ENCODE measurements at places on chromosomes 12 and 14. TPM values are rescaled to one million over a fixed set of nuclear protein-coding genes. Genes with fewer than 3 reads are reported as not detected.

GRCh38 chr12:132424811-132425210, 65.1 kb upstream of the FBRSL1 start:
- no peak for DNase-seq

DNA sequence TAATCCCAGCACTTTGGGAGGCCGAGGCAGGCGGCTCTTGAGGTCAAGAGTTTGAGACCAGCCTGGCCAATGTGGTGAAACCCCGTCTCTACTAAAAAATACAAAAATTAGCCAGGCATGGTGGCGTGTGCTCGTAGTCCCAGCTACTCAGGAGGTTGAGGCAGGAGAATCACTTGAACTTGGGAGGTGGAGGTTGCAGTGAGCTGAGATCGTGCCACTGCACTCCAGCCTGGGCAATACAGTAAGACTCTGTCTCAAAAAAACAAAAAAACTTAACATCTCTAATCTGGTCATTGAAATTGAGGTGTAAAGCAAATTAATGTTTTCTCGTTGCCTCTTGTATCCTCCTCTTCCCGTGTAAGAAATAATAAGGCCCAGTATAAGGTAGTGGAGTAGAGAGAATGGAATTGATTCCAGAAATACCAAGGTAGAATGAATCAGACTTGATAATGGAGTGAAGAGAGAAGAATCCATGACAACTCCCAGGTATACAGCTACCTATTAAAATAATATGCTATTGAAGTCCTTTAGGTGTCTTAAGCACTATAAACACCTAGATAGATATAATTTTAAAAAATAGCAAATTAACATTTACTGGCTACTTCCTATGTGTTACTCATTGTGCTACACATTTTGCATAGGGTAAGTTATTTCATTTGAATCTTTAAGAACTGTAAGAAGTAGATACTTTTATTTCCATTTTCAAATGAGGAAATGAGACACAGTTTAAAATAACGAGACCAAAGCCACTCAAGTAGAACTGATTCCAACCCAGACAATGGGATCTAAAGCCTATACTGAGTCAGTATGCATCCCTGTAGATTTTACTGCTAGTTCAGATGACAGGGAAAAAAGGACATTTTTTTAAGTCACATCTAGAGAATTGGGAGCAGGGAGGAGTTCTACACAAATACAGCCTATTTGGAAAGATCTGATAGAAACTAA, 23.2 kb downstream of the RAP1B start:
- no peak for DNase-seq

The FAIM2 gene
- 22.3 TPM for total RNA-seq

The GPRC5D gene
- total RNA-seq, result not detected

GRCh38 chr12:10361622-10362021, 28.2 kb downstream of the KLRK1 start:
- DNase-seq, result no peak

GRCh38 chr12:5310151-5310550, 121.8 kb upstream of the NTF3 start:
- DNase-seq, result no peak

The DDHD1 gene
- total RNA-seq, result 59.4 TPM

GRCh38 chr12:78018171-78018910, 187.6 kb downstream of the NAV3 start:
- DNase-seq, result no peak

The SYT1 gene
- 166 TPM for total RNA-seq

The KRT79 gene
- not detected for total RNA-seq

The AQP2 gene
- not detected for total RNA-seq

The FOXN4 gene
- 0.16 TPM for total RNA-seq

GRCh38 chr12:21745258-21745657, 29.2 kb downstream of the KCNJ8 start:
- DNase-seq, result no peak

DNA sequence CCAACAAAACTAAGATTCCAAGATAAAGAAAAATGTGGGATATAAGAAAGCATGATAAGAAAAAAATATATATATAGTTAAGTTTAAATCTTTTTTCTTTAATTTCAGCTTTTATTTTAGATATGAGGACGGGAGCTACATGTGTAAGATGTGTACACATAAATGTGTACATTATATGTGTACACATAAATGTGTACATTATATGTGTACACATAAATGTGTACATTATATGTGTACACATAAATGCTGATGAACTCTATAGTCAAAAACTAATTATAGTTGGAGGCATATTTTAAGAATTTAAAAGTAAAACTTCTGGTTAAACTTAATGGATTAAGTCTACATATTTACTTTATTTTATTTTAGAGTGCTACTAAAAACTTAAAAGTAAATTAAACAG, 123.6 kb downstream of the BTG1 start:
- DNase-seq, result no peak

- no peak for DNase-seq
Observed at GRCh38 chr12:76720068-76720467, 43.8 kb upstream of the ZDHHC17 start.

The LAG3 gene
- total RNA-seq, result not detected

The CABP1 gene
- total RNA-seq, result 3.1 TPM

DNA sequence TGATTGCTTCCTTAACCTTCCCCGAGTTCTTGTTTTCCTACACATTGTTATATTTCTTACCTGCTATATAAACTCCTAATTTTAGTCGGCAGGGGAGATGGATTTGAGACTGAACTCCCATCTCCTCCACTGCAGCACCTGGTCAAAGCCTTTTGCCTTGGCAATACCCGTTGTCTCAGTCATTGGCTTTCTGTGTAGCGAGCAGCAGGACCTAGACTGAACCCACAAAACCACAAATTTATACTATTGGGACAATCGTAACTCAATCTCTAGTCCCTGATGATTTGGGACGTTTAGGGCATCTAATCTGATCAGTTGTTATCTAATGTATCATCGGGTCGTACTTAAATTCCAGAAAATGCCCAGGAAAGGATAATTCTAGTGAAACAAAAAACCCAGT, 37.8 kb upstream of the BAZ1A start:
- no peak for DNase-seq

- DNase-seq, result no peak
Observed at GRCh38 chr12:103269946-103270345, 225.8 kb downstream of the C12orf42 start.

DNA sequence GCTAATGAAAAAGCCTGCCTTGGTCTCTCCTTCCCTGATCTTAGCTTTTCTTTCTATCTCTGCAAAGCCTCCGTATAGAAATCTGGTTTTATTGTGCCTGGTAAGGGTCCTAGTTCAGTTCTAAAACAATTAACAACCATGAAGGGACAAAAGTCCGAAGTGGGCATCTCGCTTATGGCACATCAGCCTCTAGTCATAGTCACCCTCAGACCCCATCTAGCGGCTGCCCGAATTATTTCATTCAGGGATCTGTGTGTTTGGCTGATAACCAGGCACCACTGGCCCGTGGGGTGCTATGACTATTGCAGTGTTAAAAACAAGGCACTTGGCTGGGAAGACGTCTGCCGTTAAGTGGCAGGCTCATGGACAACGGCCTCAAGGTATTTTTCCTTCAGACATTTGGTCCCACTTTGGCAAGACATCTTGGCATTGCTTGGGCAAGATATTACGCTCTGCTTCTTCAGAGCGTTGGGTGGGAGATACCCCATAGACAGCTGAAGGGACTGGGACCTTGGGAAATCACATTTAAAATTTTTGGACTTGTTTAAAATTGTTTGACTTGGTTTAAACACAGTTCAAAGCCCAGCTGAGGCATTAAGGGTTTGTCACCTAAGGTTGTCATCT, 87.1 kb downstream of the SINHCAF start:
- DNase-seq, result peak; percentile 41

GRCh38 chr12:66555113-66555512, 123.8 kb downstream of the GRIP1 start:
- no peak for DNase-seq

GRCh38 chr14:59294662-59294992, 106.2 kb downstream of the DAAM1 start:
- no peak for DNase-seq

The FOXJ2 gene
- 7.3 TPM for total RNA-seq

DNA sequence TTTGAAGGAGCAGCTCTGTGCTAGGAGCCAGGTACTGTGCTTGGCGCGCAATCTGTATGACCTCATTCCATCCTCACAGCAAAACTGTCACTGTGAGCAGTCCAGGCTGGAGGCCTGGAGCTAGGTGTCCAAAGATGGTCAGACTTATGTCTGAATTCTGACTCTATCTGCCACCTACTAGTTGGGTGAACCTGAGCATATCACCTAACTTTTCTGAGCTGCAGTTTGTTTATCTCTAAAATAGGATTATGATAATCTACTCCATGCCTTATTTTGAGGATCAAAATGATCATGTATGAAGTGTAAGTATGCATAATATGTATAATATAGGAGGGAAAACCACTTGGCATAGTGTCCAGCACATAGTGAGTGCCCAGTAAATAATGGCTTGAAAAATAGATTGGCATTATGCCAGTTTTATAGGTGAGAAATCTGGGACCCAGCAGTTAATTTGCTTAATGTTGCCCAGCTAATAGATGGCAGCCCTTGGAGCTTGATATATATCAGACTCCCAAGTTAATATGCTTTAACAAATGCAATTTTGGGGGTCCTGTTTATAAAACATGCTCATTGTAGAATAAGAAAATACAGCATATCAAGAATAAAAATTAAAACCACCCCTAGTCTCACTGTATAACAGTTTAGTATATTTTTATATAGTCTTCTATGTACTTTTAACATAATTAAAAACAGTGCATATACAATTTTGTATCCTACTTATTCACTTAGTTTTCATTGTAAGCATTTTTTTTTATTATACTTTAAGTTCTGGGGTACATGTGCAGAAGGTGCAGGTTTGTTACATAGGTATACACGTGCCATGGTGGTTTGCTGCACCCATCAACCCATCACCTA, 4.5 kb upstream of the JPH4 start:
- no peak for DNase-seq

GRCh38 chr12:96985515-96986362, 78.7 kb downstream of the NEDD1 start:
- DNase-seq, result no peak

- DNase-seq, result no peak
Observed at GRCh38 chr14:105019861-105020814, 745 bp downstream of the CDCA4 start.

DNA sequence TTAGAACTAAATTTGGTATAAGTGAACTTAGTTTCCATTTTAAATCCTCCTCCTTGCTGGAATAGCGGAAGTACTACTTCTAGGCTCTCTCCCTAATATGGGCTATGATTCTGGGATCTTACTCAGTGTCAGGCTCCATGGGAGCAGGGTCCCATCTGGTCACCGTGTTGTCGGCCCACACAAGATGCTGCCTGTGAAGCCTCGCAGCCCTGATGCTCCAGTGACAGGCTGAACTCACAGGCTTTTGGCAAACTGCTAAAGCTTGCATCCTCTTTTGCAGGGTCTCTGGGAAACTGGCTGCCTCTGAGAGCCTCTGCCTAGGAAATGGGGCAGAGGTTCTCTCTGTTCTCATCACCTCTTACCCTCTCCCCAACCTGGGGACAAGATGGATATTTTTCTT, 88.4 kb downstream of the RPAP3 start:
- DNase-seq, result no peak

GRCh38 chr12:108305991-108306501, 33.1 kb downstream of the CMKLR1 start:
- DNase-seq, result peak; percentile 50

The ETV6 gene
- total RNA-seq, result 3.0 TPM

The MRPL51 gene
- 36.5 TPM for total RNA-seq

DNA sequence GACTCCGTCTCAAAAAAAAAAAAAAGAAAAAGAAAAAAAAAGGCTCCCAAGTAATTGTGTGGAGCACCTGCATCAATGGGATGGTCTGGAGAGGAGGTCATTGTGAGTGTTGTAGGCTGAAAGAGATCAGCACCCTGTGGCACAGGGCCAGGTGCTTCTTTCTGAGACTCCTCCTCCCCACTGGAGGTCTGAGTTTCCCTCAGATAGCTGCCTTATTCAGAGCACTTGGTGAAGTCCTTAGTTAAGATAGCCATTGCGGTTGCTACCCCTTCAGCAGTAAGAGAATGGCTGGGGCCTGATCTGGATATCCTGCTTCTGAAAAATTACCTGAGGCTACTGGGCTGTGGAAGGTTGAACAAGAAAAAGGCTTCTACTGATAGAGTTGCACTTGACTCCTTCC, 69.8 kb downstream of the ANO6 start:
- DNase-seq, result no peak

The GRIP1 gene
- 104 TPM for total RNA-seq

DNA sequence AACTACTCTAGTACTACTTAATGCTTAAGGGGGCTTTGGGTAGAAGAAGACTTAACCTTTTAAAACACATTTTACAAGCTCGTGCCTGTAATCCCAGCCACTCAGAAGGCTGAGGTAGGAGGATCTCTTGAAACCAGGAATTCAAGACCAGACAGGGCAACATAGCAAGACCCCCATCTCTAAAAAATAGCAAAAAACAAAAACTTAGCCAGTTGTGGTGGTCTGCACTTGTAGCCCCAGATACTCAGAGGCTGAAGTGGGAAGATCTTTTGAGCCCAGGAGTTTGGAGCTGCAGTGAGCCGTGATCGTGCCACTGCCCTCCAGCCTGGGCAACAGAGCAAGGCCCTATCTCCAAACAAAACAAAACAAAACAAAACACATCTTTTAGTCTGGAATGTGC, 39.7 kb upstream of the PARP11 start:
- no peak for DNase-seq

- DNase-seq, result no peak
Observed at GRCh38 chr12:7835116-7835515, 37.6 kb downstream of the SLC2A14 start.

The SAMD15 gene
- 8.1 TPM for total RNA-seq

DNA sequence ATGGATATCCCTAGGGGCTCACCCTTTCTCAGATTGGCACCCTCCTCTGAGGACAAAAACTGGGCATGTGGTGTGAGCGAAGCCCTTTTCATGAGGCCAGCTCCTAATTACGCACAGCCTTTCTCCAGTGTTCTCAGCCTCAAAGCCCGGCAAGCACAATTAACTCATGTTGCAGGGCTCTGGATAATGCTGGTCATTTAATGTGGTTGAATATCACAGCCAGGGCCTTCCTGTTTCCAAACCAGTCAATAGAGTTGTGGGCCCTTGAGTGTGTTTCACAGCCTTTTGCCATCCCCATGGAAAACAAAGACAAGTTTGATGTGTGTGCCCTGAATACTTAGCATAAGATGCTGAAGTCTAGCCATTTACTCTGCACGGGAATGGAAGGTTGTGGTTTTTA, 114.2 kb upstream of the ARHGAP5 start:
- DNase-seq, result no peak

DNA sequence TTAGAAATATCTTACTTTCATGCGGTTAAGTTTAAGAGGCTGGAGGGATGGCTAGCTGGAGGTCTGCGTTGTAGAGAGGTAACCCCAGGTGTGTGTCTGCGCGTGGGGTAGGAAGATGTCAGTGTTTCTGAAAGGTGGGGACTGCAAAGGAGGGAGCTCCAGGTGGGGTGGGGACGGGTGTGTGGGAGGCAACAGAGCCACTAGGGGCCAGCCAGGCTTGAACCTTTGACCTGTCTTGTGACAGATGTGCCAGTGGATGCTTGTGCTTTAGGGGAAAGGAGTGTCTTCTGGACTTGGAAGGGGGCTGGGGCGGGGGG, 841 bp downstream of the GLI1 start:
- no peak for DNase-seq

The KRT3 gene
- total RNA-seq, result not detected

The NOS1 gene
- 1.2 TPM for total RNA-seq

- no peak for DNase-seq
Observed at GRCh38 chr14:47240748-47241437, 434.5 kb downstream of the MDGA2 start.

- no peak for DNase-seq
Observed at GRCh38 chr14:45201905-45202304, 51.1 kb downstream of the MIS18BP1 start.

- no peak for DNase-seq
Observed at GRCh38 chr12:117213295-117213808, 23.1 kb upstream of the FBXO21 start.

The ADCY6 gene
- 31.5 TPM for total RNA-seq
